Esophagus squamous epithelium (tissue), 5 donors: ENCODE measurements at places on chromosomes 3 and 15. TPM values are rescaled to one million over a fixed set of nuclear protein-coding genes. Genes with fewer than 3 reads are reported as not detected.

DNA sequence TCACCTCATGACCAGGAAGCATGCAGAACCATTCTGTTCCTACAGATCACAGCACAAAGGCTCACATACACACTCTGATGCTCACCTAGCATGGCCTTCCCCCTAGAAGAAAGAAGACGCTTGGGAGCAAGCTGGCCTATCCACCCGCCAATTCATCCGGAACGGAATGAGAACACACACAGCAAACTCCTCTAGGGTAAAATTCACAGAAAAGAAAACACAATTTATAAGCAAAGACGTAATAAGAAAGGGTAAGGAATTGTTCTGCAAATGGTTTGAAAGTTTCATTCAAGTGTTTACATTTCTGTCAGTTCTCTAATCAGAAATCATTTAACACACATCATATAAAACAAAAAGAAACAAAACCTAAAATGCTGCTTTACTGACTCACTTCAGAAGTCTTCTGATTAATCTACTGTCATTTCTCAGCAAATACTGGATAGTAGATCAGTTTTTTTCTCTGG lies 218.1 kb downstream of the OSBPL10 start:
- no peak for DNase-seq

GRCh38 chr15:31745841-31746240 lies 284.5 kb upstream of the CHRNA7 start:
- no peak for DNase-seq

- DNase-seq, result no peak
These were observed 105.3 kb upstream of the AGBL1 start for GRCh38 chr15:85974348-85974705.

GRCh38 chr3:129514110-129514509 lies 14.3 kb upstream of the RHO start:
- DNase-seq, result no peak

GRCh38 chr3:23162934-23163333 lies 40.2 kb upstream of the UBE2E2 start:
- DNase-seq, result no peak

GRCh38 chr15:57872281-57873030 lies 165.9 kb downstream of the POLR2M start:
- no peak for DNase-seq

DNA sequence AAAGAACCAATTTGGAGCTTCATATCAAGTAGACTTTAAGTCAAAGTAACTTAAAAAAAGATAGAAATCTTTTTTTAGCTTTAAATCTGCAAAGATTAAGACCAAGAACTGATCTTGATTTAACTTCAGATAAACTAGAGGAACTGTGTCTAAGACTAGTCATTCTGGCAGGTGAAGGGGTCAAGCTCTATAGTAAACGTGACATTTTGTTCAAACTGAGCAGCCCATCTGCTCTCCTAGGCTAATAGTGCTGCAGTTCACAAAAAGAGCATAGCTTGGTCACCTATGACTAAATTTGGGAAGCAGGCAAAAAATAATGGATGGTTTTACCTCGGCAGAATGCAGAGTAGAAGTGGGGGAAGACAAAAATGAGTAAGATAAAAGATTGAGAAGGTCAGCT lies 168.8 kb upstream of the ALCAM start:
- no peak for DNase-seq

DNA sequence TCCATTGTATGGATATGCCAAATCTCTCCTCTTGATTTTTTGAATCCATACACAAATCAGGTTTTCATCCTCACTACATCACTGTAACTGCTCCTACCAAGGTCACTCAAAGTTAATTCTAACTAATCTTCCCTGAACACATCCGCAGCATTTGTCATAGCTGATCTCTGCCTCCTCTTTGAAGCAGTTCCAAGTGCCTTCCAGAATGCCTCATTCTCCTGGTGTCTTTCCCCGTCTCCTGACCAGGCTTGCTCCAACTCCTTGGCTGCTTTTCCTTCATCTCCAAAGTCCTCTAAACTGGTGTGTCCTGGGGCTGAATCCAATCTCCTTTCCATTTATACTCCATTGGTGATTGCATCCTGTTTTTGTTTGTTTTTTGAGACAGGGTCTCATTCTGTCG lies 26.8 kb downstream of the KLHDC8B start:
- DNase-seq, result no peak

- DNase-seq, result no peak
These were observed 1.4 kb downstream of the HEMK1 start for GRCh38 chr3:50570508-50571279.

DNA sequence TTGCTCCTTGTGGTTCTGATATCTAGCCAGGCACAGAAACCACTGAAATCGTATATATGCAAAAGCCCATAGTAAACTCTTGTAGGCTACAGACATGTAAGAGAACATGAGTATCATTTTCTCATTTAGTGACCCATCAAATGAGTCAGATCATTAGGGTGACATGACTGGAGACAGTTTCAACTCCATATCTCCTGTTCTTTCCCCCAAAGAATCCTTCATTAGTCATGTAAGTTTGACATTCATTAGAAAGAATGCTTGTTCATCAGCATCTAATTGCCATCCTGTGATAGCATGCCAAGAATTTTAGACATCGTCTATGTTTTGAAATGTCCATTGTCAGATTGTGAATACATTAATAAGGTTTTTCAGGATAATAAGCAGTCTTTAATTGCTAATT lies 264.9 kb upstream of the TPM1 start:
- DNase-seq, result no peak

DNA sequence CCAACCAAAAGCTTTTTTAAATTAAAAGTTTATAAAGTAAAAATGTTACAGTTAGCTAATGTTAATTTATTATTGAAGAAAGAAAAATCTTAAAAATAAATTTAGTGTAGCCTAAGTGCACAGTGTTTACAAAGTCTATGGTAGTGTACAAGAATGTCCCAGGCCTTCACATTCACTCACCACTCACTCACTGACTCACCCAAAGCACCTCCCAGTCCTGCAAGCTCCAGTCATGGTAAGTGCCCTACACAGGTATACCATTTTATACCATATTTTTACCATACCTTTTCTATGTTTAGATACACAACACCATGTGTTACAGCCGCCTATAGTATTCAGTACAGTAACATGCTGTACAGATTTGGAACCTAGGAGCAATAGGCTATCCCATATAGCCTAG lies 29.1 kb downstream of the SSR3 start:
- no peak for DNase-seq

- no peak for DNase-seq
These were observed 286.0 kb upstream of the ZPLD1 start for GRCh38 chr3:102148598-102149337.

- DNase-seq, result no peak
These were observed 40.7 kb upstream of the BSN start for GRCh38 chr3:49513494-49514124.

DNA sequence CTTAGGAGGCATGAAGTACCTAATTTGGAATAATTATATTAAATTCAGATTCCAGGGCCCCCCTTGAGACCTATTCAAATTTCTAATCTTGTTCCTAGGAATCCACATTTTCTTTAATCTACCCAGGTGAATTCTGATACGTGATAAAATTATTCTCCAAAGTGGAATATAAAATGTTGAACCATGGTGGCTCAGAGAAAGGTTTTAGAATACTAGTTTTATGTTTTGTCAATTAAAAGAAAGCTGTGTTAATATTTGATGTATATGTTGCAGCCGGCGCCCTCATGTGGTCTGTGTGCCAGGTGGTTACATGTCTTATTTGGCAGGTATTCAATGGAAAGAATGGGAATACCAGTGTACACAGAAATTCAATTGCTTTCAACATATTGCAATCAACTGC lies 321.8 kb downstream of the FEZF2 start:
- no peak for DNase-seq

DNA sequence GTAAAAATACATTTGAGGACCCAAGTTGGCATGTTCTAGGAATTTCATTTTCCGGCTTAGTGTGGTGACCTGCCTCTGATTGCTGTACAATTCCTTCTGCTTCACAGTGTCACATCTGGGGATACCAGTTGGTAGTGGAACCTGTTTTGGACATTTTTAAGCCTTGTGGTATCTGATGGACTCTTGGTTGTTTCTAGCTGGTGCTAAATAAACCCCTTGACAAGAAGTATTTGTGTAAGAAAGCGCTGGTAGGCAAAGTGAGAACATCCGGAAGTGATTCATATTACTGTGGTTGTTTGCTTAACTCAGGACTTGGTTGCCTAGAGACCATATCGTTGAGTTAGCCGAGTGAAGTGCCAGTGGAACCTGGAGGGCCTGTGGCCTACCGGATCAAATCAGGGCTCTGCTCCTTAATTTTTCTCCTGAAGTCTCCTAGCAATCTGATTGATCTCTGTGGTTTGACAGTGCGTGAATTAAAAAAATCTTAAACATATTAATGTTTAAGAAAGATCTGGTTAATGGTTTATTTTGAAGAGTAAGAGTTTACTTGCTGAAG lies 12.8 kb downstream of the IQGAP1 start:
- DNase-seq, result peak; percentile 21

- DNase-seq, result no peak
These were observed 10.5 kb upstream of the TM4SF19 start for GRCh38 chr3:196348698-196349097.

DNA sequence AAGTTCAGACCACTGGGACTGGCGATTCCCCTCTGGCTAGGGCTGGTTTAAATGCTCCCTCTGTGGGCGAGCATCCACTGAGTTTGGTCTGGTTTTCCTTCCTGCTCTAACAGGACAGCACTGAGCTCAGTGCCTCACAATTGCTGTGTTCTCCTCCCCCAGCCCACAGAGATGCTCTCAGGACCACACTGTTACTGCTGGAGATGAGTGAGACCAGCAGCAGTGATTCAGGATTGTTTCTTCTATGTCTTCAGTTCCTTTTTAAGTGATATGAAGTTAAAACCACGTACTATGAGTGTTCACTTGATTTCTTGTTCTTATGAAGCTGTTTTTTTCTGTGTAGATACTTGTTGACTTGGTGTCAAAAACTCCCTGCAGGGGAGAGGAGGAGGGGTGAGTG lies 180.4 kb upstream of the COL8A1 start:
- DNase-seq, result no peak

DNA sequence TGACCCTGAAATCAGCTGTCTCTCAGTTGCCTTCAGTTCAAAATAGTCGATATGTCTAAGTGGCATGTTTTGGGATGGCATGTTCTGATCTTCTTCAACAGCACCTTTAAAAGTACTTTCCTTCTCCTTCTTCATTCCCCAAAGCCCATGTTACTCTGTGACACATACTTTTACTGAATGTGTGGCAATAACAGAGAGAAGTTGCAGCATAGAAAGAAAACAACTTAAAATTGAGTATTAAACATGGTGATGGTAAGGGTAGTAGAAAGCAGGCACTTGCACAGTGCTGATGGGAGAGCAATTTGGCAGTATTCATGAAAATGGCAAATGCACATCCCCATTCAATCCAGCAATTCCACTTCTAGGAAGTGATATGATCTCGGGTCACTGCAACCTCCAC lies 12.3 kb upstream of the ULK4 start:
- DNase-seq, result no peak

DNA sequence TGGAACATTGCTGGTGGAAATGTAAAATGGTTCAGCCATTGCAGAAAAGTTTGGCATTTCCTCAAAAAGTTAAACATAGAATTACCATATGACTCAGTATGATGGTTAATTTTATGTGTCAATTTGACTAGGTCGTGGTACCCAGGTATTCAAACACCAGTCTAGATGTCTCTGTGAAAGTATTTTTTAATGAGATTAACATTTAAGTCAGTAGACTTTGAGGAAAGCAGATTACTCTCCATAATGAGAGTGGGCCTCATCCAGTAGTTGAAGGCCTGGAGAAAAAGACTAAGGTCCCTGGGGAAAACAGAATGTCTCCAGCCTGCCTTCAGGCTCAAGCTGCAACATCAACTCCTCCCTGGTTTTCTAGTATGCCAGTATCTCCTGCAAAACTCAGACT lies 42.3 kb upstream of the TMEM87A start:
- DNase-seq, result no peak

DNA sequence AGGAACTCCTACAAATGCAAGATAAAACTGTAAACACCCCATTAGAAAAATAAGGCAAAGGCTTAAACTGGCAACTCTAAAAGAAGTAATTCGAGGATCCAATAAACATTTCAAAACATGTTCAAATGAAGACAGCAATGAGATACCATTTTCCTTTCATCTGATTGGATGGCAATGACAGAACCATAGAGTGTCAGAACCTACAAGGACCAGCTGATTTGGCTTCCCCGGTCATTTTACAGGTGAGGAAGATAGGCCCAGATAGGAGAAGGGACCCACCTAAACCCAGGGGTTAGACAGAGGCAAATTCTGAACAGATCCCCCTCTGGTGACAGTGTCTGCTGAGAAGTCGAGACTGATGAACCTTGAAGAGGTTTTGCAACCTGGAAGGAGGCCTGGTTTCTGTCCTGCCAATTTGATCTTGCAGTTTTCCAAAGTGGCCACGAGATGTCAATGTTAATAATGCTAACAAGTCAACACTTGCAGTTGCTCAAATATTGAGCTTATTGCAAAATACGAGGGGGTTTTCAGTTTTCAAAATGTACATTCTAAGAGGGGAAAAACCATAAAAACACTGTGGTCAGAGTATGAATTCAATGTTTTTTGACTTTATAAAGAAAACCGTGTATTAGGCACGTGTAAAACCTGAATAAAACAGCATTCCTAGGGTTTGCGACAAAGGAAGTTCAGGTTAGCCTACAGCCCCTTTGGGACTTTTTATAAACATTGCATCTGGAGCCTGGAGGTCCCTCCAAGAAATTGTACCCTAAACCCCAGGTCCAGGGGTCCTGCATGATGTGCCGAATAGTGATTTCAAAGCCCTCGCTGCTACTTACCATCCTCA lies 21.5 kb downstream of the CFAP161 start:
- DNase-seq, result no peak

DNA sequence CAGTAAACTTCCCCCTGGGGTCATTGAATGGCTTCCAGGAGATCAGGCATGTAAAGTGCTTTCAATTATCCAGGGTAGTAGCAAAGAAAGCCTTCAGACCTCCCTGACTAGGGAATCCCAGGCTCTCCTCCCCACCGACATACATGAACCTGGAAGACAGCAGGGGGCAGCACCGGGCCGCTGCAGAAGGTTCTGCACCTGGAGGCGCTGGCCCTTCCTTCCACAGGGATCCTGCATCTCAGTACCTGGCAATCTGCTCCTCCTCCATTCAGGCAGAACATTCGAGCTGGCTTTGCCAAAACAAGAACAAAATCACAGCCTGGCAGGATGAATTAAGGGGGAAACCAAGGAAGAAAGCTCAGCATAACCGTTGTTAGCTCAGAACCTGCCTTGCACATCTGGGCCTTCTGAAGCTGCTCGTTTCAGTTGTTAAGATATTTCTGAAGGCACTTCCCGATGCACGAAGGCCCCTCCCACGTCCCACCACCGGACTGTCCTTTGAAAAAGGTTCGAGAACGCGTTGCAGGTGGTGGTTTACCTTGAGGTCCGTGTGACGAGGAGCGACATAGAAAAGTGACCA lies 237.7 kb downstream of the SLCO3A1 start:
- no peak for DNase-seq

- no peak for DNase-seq
These were observed 31.4 kb downstream of the AP4E1 start for GRCh38 chr15:50939911-50940310.

- no peak for DNase-seq
These were observed 42.8 kb downstream of the ILDR1 start for GRCh38 chr3:121979246-121979645.

Gene MEX3B
- not detected for total RNA-seq

Gene BTLA
- 0.22 TPM for total RNA-seq

Gene DOCK3
- 0.92 TPM for total RNA-seq

Gene FOXB1
- total RNA-seq, result not detected

Gene CASR
- not detected for total RNA-seq

Gene PCOLCE2
- total RNA-seq, result 2.3 TPM

Gene FANCD2OS
- not detected for total RNA-seq

Gene CLDN16
- total RNA-seq, result 0.38 TPM

Gene TMEM45A
- total RNA-seq, result 3.6 TPM

Gene LRRC49
- 4.7 TPM for total RNA-seq

Gene LMLN
- total RNA-seq, result 4.4 TPM

Gene PCLAF
- 41.4 TPM for total RNA-seq

Gene TMEM115
- 30.4 TPM for total RNA-seq

Gene CHL1
- total RNA-seq, result 3.7 TPM

Gene APBA2
- 9.9 TPM for total RNA-seq
